ENCODE measurements at places on chromosomes 4 and X.

DNA sequence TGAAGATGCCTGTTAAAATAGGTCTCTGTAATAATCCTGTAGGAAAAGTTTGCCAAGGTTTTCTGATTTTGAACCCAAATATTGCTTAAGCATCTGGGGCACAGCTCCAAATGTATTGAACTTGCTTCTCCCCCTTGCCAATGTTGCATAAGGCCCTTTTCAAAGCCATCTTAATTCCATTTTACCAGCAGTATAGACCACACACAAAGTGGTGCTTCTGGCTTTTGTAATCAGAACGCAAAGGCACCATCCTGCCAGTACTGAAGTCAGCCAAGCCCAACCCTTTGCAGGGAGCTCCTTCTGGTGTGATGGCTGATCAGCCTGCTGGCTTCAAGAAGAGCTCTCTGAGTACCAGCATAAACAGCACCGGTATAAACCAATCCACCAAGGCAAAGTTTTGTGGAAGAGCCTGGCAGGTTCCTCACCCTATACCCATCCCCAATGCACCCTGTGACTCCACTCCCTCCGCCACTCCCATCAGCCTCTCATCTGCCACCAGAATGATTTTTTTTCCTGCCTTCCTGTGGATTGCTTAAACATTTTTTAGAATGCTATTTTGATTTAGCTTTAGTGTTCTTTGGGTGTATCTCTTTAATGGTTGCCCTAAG, 39.2 kb upstream of the USP9X start:
- no peak for DNase-seq

DNA sequence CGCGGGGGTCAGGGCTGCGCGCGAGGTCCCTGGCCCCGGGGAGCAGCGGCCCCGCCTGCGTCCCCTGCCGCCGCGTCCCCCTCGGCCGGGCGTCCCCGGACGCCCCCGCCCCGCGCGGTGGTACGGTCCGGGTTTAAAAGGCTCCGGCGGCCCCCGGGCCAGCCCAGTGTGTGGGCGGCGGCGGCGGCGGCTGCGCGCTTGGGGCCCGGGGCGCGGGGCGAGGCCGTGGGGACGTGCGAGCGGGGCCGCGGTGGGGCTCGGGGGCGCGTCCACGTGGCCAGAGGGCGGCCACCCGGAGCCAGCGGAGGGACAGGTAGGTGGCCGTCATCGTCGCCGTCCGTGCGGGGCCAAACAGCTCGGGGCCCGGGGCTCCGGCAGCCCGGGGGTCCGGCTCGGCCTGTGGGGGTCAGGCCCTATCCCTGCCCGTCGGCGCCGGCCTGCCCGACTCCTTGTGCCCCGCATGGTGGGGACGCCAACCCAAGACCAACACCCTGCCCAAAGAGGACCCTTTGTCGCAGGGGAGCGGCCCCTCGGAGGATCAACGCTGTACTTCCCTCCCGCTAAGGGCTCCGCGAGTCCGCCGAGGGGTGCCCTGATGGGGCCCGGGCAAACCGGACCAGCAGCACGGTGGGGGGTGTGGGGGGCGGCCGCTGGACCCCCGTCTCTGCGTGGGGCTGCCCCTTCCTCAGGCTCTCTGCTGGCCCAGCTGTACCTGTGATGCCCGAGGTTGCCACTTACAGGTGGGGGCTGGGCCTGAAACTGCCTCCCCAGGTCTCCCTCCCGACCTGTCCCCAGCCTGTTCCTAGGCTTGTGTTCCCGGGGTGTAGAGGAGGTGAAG, at the start of gene PLXNA3:
Gene PLXNA3 (plus strand): TSS at position 166 of the 838 bp plus-strand sequence. CDS start 1,903 bp downstream, outside the sequence.
- peak; percentile 62 for DNase-seq

GRCh38 chrX:105313596-105313995, 93.1 kb upstream of the TEX13A start:
- DNase-seq: no peak

DNA sequence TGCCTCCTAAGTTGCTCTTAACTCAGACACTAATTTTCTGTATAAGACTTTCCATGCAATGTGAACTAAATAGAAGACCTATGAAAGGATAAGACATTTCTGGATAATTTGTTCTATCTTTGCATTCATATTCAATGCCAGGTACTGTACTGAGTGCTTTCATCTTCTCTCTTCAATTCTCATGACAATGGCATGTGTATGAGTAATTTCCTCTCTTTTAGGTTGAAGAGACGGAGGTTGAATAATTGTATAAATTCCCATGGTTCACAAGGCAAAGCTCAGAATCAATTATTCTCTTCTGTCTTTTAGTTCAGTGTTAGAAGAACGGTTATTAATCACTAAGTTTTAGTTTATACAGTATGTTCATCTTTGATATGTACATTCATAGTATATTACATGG, 29.3 kb upstream of the CFAP299 start:
- no peak for DNase-seq

DNA sequence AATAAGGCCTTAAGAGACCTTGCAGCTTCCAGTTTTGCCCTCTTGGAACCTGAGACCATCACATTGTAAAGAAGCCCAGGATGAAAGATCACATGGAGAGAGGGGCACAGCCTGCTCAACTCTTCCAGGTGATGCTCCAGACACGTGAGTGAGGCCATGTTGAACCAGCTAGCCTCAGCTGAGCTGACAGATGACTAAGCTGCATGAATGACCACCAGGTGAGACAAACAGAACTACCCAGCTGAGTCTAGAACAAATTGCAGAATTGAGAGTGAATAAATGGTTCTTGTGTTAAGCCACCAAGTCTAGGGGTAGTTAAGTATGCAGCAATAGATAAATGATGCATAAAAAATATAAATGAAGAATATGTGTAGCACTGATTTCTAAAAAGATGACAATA, 16.8 kb upstream of the GPR82 start:
- DNase-seq: no peak

DNA sequence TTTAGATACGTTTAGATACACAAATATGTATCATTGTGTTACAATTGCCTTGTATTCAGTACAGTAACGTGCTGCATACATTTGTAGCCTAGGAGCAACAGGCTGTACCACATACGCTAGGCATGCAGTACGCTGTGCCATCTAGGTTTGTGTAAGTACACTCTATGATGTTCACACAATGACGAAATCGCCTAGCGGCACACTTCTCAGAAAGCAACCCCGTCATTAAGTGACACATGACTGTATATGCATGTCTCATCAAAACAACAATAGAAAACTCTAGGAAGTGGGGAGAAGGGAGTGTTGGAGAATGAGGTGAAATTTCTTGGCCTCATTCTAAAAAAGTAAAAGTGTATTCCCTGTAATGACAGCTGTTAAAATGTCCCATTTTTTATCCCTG, 32.7 kb downstream of the CCDC149 start:
- no peak for DNase-seq

DNA sequence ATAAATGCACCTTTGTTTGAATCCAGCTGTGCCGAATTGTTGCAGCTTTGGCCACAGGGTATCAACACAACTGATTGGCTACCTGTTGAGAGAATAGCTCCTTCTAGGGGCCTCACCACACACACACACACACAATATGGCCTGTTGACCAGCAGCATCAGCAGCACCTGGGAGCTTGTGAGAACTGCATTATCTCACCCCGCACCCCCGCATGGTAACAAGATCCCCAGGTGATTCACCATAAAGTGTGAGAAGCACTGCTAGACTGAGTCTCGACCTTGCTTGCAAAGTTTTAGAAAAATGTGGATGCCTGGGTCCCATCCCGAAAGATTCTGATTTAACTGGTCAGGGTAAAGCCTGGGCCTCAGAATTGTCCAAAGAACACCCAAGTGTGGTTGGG, 176.9 kb upstream of the PRPS2 start:
- DNase-seq: no peak
